ENCODE measurements at places on chromosomes 2 and 18.

DNA sequence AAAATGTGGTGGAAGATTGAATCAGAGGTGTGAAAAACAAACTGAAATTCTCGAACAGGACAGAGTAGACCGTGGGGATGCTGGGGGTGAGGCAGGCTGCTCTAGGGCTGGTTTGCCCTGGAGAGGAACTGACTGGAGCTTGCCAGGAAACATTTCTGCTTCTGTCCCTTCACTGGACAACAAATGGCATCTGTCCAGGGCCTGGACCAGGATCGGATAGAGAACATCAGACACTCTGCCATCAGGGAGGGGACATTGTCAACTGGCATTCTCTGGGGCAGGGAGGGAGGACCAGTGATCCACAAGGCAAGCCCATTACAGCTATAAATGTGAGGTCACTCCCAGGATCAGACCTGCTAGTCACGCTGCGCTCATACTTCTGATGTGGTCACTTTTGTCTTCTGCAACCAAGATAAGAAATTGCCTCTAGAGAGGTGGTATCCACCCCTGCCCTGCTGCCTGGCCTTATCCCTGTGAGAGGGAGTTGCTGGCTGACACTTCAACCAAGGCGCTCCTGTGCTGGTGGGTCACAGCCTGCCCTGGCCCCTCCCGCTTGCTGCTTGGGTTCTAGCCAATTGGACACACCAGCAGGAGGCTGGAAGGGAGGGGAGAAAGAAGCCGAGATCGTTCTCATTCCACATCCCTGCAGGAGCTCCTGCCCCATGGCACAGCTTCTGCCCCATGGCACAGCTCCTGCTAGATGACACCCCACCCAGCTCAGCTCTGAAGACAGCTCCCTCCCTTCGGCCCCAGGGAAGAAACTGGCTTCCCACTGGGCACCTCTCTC is 8.7 kb downstream of the NPPC start:
- peak; percentile 20 for DNase-seq

DNA sequence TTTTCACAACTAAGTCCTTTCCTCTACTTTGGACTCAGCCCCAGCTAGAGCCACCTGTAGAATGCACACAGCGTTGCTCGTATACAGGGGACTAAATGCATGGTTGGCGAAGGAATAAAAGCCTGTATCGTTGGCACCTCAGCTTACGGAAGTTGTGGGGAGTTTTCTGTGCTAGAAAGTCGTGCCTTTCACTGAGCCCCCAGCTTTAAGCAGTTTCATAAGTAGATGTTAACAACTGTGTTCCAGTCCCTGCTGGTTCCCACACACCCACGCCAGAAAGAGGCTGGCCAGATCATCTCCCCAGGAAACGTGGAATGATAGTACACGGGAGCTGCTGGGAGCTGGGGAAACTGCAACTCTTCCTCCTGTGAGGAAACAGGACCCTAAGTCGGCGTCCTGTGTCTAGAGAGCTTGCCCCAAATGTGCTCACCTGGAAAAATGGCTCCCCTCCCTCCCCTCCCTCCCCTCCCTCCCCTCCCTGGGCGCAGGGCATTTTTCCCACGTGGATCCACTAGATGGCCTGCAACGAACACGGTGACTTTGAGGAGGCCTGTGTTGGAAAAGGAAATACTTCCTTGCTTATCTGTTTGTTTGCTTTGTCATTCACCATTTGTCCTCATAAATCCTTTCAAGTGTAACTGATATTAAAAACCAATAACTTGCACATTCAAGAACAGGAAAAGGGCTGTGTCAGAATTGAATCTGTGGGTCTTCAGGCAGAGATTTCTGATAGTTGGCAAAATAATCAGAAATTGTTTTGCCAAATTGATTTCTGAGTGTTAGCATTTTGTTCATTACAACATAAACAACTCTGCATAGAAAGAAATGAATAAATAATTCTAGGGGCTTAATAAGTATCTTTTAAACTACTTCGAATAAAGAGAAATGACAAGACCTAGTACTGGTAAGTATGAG is 43.9 kb upstream of the RFX8 start:
- DNase-seq = peak; percentile 76

DNA sequence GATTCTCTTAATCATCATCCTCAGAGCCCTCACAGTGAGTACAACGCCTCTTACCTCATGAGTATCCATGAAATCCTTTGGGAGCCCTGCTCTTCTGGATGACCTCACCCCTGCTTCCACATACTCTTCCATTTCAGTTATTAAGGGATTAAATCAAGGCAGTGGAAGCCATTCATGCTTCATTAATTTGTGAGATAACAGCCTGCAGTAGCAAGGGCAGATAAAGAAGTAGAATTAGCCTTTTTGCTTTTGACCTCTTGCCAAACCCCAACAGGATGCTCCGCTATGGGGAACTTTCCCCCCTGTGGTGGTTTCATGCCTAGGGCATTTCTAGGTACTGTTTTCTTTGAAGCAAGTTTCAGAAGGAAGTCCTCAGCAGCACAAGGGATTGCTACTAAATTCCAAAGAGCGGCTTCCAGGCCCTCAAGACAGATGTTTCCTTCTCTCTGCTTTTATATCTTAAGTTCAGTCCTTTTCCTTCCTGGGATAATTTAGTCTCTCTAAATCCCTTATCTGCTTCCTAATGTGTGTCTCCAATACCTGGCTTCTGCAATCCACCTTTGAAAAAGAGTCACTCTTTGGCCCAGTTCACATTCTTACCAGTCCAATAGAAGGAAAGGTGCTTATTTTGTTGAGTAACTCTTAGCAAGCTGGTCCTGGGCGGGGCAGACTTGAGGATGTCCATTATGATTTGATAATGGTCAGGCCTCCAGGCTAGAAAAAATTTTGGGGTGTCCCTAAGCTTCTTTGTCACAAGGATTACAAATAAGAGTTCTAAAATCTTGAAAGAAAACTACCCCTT is 76.9 kb downstream of the MYO1B start:
- DNase-seq = peak; percentile 60

GRCh38 chr18:30925795-30926194 is 116.7 kb downstream of the DSC3 start:
- DNase-seq = no peak

- no peak for DNase-seq
Observed at GRCh38 chr2:164110515-164110914, 374.7 kb upstream of the FIGN start.

DNA sequence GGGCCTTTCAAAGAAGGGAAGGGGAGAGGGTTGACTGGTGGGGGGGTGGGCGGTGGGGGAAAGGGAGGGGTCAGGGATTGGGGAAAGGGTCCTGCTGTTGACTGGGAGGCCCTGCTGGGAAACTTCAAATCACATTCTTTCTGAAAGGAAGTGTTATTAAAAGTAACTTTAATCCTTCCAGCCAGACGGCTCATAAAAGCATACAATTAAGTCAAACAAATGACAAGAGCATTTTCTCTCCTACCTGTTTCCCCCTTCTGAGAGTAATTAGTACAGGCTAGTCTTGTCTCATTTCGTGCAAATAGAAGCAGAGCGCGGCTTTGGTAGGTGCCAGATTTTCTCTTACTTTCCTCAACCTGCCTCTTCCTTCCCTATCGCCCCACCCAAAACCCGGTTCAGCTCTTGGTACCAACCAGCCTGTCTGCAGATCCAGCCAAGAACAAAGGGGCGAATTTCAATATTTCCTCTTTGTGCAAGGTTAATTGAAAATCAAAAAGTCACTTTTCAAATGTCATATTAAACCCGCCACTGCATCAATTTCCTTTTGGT is 2112.6 kb upstream of the PIK3C3 start:
- no peak for DNase-seq

DNA sequence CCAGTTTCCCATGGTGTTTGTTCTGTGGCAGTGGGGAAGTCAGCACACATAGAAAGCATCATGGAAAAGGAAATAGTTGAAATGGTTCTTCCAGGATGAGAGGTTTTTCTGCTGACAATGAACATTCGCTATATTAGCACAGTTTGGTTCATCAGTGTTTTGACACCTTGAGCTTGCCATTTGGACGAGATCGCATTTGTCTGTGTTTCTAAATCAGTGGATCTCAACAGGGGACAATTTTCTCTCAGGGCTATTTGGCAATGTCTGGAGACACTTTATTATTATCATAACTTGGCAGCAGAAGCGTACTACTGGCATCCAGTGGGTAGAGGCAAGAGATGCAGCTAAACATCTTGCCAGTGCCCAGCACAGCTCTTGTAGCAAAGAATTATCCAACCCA is 74.6 kb downstream of the CD8B2 start:
- no peak for DNase-seq

- no peak for DNase-seq
Observed at GRCh38 chr18:24817587-24818371, 357.3 kb downstream of the HRH4 start.

- DNase-seq = no peak
Observed at GRCh38 chr18:54948350-54948837, 10.9 kb downstream of the CCDC68 start.

- no peak for DNase-seq
Observed at GRCh38 chr2:159091381-159091780, 122.9 kb downstream of the TANC1 start.

DNA sequence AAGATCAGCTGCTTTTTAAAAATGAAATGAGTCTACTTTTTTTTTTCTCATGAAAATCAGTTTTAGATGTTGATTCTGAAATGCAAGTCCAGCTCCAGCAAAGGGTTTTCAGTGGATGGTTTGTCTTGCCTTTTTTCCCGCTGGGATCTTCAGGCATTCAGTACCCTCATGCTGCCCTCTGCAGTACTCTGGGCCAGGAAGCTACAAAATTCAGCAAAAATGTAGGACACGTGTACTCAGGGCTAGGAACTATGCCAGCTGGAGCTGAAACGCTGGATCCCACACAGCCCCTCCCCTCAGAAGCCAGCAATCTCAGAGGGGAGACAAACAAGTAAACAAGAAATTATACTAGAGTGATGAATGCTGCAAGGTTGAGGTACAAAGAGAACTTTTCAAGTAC is 97.3 kb downstream of the MMADHC start:
- no peak for DNase-seq

DNA sequence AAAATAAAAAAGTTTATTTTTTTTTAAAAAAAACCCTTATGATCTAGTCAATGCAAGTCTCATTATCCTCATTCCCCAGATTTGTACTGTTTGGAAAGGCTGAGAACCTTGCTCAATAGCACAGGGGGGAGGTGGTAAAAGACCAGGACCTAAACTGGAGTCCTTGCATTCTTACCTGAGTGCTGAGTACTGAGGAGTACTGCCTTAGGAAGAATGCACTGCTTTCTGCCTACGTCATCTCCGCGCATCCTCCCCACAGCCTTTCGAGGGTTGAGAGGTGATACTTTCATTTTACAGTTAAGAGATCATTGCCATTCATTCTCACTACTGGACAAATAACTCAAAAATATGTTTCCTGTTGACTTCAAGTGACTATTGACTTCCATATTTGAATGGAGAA is 73.8 kb downstream of the MAP3K20 start:
- no peak for DNase-seq

- DNase-seq = no peak
Observed at GRCh38 chr18:42078711-42079110, 123.7 kb downstream of the PIK3C3 start.
